ENCODE measurements at places on chromosomes 3 and 15.
A peak's percentile ranks its signal among the peaks of the same experiment; 100 is the strongest.

GRCh38 chr3:47016934-47017435 is 37.5 kb downstream of the NBEAL2 start:
- peaks cover 44% of the 10 kb centered on the region for H3K4me1 ChIP-seq
- peak overlapping the region; percentile 82 for H3K4me3 ChIP-seq
- H3K36me3 ChIP-seq = peaks cover 8% of the 10 kb centered on the region
- H3K27me3 ChIP-seq = no peaks in the 10 kb centered on the region

GRCh38 chr15:77717333-77717990 is 84.8 kb upstream of the LINGO1 start:
- H3K27me3 ChIP-seq = peaks cover 23% of the 10 kb centered on the region
- H3K27ac ChIP-seq = no peak overlapping the region
- no peak overlapping the region for H3K4me3 ChIP-seq
- no peaks in the 10 kb centered on the region for H3K4me1 ChIP-seq
- DNase-seq = no peak

DNA sequence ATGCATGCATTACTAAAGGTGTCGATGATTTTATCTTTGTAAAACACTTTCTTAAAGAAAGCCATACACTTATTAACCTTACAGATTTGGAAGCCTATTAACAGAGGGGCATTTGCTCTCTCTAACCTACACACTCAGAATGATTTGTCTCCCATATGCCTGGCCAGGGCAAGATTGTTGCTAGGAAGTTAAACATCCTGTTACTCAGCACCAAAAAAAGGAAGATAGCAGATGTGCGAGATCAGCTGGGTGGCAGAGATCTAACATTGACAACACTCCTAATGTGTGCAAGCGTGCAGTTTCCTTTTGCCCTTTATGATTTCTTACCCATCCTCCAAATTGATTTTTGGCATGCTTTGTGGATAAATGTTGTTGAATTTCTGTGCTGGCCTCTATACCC is 73.9 kb upstream of the TMEM108 start:
- H3K27me3 ChIP-seq = no peaks in the 10 kb centered on the region
- no peak overlapping the region for H3K4me3 ChIP-seq

DNA sequence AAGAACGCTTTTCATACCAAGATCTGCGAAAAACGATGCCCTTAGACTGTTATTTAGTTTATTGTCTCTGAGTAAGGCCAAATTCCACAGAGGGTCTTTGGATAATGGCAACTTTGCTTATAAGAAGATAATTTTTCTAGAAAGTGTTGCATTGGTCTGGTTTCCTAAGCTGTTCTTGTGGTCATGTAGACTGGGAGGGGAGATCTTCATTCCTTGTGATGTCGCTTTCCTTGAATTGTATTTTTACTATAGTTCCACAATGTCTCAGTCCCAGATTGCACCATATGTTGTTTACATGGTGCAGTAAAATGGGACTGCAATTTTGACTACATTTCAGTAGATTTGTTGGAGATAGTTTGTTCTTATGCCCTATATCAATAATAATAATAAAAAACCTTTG is 28.8 kb upstream of the ST3GAL6 start:
- no peaks in the 10 kb centered on the region for H3K4me1 ChIP-seq
- DNase-seq = no peak
- H3K27me3 ChIP-seq = peaks cover 69% of the 10 kb centered on the region
- no peak overlapping the region for H3K27ac ChIP-seq

- no peaks in the 10 kb centered on the region for H3K4me1 ChIP-seq
- DNase-seq = no peak
- no peak overlapping the region for H3K27ac ChIP-seq
- H3K4me3 ChIP-seq = no peak overlapping the region
- H3K27me3 ChIP-seq = peaks cover 2% of the 10 kb centered on the region
- no peaks in the 10 kb centered on the region for H3K36me3 ChIP-seq
These were observed 312.8 kb upstream of the CHRM5 start for GRCh38 chr15:33655488-33655887.

DNA sequence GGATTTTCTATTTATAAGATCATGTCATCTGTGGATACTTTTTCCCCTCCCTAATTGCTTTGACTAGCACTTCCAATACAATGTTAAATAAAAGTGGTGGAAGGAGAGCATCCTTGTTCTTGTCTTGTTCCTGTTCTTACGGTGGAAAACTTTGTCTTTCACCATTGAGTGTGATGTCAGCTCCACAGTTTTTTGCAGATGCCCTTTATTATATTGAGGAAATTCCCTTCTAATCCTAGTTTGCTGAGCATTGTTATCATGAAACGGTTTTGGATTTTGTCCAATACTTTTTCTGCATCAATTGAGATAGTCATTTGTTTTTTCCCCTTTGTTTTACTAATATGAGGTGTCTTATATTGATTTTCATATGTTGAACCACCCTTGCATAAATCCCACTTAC is 19.9 kb upstream of the IL20RB start:
- no peak overlapping the region for H3K4me3 ChIP-seq
- peaks cover 58% of the 10 kb centered on the region for H3K4me1 ChIP-seq
- DNase-seq = no peak

Data from natural killer cell treated with Interleukin-12 subunit alpha and Interleukin-12 subunit beta and Interleukin-15 and Interleukin-18, amount 100 ng/mL, for 72 hours (primary cell).